Gastroesophageal sphincter (tissue), 4 donors: ENCODE measurements at places on chromosomes 5 and 9.

DNA sequence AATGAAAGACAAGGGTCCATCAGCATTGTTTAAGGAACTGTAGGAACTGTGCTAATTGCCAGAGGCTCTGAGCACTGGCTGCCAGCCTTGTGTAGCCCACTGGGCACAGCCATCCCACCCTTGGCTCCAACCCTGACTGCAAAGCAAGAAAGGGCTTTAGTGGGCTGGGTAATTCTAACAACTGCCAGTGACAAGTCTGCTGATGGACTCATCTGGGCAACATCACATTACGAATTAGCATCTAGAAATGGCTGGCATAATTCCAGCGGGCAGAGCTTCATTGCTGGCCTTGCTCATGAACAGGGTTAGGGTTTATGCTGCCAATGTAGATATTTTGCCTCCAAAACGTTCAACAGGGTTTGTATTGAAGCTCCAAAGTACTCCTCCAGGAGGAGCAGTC, 326.9 kb downstream of the ARHGEF28 start:
- no peak for ATAC-seq

GRCh38 chr5:169097374-169098326, 203.3 kb downstream of the SLIT3 start:
- ATAC-seq = peak; percentile 41

GRCh38 chr5:57299986-57300385, 126.1 kb downstream of the GPBP1 start:
- no peak for ATAC-seq

DNA sequence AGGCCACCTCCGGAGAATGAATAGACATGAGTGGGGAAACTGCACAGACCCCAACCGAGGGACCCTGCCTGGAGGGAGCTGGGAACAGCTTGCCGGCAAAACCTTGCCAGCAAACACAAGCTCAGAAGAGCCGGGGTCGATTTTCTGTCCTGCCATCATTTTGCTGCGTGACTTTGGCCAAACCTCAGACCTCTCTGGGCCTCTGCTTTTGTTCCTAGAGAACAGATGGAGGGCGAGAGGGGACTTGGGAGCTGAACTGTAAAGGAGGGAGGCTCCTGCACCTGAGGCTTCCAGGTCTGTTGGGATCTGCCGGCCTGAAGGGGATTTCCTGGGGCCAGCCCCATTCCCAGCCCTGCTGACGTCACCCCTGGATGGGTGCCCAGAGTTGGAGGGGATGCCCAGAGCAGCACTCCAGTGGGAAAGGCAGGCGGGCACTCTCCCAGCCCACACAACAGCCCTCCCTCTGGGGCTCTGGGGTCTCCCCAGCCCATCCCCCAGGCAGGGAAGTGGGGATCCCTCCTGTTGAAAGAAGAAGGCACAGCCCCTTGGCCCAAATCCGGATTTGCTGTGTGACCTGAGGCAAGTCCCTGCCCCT, 40.4 kb upstream of the SYNPO start:
- ATAC-seq = peak; percentile 46

DNA sequence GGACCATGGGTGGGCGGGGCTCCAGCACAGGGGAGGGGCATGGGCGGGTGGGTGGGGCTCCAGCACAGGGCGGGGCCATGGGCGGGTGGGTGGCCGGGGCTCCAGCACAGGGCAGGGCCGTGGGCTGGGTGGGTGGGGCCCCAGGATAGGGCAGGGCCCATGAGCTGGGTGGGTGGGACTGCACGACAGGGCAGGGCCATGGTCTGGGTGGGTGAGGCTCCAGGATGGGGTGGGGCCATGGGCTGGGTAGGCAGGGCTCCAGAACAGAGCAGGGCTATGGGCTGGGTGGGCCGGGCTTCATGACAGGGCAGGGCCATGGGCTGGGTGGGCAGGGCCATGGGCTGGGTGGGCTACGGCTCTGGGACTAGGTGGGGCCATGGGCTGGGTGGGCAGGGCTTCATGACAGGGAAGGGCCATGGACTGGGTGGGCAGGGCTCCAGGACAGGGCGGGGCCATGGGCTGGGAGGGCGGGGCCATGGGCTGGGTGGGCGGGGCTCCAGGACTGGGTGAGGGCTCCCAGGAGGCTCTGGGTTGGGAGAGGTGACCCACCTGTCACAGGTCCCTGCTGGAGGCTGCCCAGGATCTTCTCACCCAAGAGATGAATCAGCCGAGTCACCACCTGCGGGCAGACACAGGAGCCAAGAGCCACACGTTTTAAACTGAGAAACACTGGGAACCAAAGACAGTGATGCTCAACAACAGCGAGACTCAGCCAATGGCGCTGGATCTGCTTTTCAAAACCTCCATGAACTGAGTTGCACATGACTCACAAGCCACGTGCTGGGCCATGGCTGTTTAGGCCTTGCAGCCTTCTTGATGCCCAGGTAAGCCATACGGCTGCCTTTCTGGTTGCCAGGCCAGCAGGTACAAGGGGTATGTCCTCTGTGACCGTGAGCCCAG, 33.6 kb upstream of the NSMF start:
- ATAC-seq = no peak

- no peak for ATAC-seq
Observed at GRCh38 chr9:131999692-132000551, 79.7 kb downstream of the MED27 start.

DNA sequence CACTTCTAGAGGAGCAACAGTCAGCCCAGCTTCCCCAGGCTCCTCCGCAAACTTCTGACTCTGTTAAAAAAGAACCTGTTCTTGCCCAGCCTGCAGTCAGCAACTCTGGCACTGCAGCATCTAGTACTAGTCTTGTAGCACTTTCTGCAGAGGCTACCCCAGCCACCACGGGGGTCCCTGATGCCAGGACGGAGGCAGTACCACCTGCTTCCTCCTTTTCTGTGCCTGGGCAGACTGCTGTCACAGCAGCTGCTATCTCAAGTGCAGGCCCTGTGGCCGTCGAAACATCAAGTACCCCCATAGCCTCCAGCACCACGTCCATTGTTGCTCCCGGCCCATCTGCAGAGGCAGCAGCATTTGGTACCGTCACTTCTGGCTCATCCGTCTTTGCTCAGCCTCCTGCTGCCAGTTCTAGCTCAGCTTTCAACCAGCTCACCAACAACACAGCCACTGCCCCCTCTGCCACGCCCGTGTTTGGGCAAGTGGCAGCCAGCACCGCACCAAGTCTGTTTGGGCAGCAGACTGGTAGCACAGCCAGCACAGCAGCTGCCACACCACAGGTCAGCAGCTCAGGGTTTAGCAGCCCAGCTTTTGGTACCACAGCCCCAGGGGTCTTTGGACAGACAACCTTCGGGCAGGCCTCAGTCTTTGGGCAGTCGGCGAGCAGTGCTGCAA, 72.8 kb downstream of the NUP214 start:
- ATAC-seq = no peak

- ATAC-seq = no peak
Observed at GRCh38 chr9:98181746-98182068, 10.7 kb downstream of the CORO2A start.
